Lung microvascular endothelial cell (primary cell): ENCODE measurements at places on chromosomes 6 and 20. TPM values are rescaled to one million over a fixed set of nuclear protein-coding genes. Genes with fewer than 3 reads are reported as not detected.

ARID1B gene
- 22.7 and 33.1 TPM in 2 replicates for total RNA-seq

TCP11 gene
- not detected in 2 replicates for total RNA-seq

CRISP3 gene
- not detected in 2 replicates for total RNA-seq

SH3BGRL2 gene
- 47.7 and 123 TPM in 2 replicates for total RNA-seq

RCAN2 gene
- total RNA-seq: under 0.01 TPM in 1 of 2 replicates, not detected in the other

PSMB9 gene
- 20.5 and 24.8 TPM in 2 replicates for total RNA-seq

TINAG gene
- not detected in 2 replicates for total RNA-seq

NFATC2 gene
- 2.4 and 4.8 TPM in 2 replicates for total RNA-seq

FAM83D gene
- total RNA-seq: 24.2 TPM in 2 replicates

DNA sequence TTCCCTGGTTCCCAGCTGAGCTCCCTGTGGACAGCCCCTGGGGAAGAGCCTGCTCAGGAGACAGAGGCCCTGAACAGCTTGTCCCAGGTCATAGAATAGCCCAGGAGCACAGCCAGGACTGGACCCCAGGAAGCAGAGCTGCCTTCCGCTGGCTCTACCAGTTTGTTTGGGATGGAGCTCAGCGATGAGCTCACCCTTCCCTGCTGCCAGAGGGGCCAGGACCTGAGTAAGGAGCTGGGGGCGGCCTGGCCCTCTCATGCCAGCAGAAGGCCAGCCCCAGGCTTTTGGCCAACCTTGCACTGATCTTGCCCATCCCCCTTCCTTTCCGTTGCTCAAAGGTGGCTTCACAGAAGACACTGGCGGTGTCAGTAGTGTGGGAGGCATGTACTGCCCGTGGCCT is 17.5 kb downstream of the MMP24OS start:
- DNase-seq: no peak

GRCh38 chr6:86856379-86856778 is 80.9 kb upstream of the HTR1E start:
- DNase-seq: no peak

DNA sequence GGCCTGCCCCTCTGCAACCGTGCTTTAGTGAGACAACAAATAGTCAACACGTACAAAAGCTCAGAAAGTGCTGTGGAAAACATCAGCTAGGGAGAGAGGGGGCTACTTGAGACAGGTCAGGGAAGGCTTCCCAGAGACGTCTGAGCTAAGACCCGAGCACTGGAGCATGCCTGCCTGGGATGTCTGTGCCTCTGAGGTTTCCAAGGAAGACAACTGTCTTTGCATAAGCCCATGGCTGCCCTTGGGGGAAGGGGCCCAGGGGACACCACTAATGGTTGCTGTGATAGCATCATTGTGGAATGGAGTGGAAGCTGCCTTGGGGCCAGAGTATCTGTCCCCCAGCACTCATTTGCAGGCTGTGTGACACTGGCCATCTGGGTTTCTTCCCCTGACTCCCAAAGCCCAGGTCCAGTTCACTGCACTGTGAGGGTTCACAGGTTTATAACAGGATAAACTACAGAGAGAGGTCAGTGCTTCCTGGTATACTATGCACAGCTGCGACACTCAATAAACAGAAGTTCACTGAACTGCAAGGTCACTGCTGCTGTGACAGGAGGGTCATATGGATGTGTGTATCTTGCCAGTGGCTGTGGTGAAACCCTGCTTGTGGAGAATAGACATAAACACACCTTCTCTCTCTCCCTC is 1.5 kb upstream of the ARFGEF2 start:
- DNase-seq: no peak

DNA sequence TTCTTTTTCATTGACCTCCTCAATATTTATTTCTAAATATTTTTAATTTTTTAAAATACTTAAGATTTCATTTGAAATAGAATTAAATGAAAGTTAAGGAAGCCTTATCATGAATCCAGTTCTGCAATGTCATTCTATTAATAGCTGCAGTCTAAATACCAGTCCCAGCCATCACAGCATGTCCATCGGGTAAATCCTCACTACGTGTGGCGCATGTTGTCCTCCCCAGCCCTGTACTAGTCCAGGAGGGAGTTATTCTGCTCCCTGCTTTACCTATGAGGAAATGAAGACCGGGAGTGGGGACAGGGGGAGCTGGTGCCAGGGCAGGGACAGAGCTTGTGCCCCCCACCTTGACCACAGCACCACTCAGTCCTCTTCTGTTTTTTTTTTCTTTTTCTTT is 125.1 kb upstream of the QKI start:
- no peak for DNase-seq

- DNase-seq: peak; percentile 65
Observed at GRCh38 chr6:56380476-56380875, 133.1 kb upstream of the COL21A1 start.

- DNase-seq: no peak
Observed at GRCh38 chr6:38221251-38221650, 401.7 kb downstream of the ZFAND3 start.

DNA sequence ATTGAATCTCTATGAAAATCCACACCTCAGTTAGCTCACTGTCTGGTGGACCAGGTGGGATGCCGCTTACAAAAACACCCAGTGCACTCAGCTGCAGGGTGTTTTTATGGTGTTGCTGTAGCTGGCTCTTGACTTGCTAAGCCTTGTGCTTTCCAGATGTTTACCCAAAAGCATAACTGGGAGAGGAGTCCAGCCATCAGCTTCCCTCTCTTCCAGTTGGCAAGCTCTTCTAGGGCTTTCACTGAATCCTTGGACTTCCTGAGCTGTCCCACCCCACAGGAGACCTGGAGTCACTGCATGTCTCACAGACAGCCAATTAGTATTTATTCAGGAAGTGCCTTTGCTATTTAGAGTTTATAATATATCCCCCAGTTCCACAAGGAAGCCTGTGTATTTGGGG is 210.9 kb downstream of the FNDC1 start:
- no peak for DNase-seq

DNA sequence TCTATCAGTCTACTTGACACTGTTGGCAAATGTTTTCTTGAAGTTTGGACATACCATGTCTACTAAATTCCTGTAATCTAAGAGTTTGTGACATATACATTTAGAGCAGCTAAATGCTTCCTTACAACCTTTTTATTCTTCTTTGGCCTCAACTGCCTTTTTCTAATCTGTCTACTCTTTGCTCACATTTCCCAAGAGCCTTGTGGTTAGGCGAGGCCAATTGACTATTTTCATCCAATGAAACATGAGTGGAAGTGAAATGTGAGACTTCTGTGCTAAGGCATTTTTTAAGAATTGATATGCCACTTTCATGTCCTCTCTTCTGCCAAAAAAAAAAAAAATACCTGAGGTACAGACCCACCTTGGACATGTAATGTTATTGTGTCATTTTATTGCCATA is 158.2 kb upstream of the MCHR2 start:
- DNase-seq: no peak

- no peak for DNase-seq
Observed at GRCh38 chr6:118859517-118860064, 34.4 kb upstream of the ASF1A start.

DNA sequence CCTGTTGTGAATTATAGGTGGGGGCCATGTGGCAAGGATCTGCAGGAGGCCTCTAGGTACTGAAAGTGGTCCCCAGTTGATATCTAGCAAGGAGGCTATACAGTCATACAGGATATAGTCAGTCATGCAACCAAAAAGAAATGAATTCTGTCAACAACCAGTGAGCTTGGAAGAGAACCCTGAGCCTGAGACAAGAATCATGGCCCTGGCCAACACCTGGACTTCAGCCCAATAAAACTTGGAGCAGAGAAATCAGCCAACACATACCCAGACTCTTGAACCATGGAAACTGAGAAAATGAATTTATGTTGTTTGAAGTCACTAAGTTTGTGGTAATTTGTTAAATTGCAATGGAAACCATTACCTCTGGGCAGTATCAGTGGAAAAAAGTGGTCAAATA is 370.2 kb downstream of the KIF16B start:
- DNase-seq: no peak

- no peak for DNase-seq
Observed at GRCh38 chr20:35636095-35636494, 20.5 kb downstream of the SPAG4 start.

DNA sequence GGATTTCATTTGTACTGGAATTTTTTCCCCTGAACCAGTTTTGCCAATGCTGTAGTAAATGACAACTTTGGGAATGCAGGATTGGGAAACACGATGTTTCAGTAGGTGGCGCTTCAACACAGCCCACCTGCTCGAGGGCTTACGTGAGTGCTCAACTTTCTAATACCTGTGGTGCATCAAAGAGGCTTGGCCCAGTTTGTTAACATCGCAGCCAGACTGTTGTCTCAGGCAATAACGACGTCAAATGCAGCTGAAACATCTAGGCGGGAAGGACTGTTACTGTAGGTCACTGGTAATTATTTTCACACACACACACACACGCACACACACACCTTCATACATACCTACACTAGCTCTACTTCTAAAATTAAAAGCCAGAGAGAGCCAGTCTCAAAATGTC is 815.5 kb upstream of the SLC35B3 start:
- DNase-seq: peak; percentile 76

GRCh38 chr6:10099529-10100140 is 315.2 kb downstream of the TFAP2A start:
- no peak for DNase-seq

DNA sequence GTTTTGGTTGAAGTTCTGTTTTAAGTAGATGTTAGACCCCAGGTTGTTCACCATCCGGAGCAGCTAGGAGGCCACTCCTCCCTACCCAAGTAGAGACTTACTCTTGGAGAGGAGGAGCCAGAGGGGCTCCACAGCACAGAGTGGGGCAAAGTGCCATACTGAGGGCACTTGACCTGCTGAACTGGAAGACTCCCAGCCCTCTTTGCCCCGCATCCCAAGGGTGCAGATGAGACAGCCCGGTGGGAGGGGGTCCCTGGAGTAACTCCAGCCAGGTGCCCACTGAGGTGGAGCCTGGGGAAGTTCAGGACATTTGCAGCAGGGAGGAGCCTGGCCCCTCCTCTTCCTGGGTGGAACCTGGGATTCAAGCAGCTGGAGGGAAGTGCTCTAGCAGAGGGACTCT is 102.1 kb upstream of the GPR6 start:
- DNase-seq: no peak

DNA sequence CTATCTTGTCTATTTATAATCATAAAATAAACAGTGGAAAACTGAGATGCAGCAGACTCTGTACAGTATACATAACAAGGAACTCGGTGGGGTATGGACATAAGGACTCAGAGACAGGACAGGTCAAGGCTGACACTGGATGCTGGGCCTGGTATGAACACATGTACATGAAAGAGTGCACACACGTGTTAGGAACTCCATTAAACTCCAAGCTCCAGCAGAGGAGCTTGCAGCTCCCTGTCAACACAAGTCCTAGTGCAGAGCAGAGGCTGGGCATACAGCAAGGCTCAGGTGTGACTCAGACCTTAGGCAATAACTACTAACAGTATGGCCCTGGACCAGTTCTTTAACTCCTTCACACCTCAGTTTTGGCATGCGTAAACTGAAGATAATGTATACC is 17.1 kb downstream of the NAPB start:
- no peak for DNase-seq

DNA sequence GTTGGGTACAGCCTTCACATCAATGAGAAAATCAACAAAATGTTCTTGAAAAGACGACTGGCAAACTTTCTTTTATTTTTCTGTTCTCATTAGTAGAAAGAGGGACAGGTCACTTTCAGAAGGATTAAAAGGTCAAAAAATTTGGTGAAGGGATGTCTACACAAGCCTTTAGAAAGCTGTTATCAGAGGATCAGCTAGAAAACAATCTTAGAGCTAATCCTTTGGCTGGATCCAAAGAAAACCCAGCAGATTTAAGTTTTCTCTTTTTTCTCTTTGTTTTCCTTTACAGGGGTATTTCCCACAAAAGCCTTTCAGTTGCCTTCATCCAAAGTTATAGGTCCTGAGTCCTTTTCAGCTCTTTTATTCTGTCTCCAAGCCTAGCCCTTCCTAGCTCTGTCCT is 57.3 kb upstream of the EDN1 start:
- no peak for DNase-seq

- DNase-seq: peak; percentile 63
Observed at GRCh38 chr6:7243179-7243981, 69.6 kb downstream of the SSR1 start.

DNA sequence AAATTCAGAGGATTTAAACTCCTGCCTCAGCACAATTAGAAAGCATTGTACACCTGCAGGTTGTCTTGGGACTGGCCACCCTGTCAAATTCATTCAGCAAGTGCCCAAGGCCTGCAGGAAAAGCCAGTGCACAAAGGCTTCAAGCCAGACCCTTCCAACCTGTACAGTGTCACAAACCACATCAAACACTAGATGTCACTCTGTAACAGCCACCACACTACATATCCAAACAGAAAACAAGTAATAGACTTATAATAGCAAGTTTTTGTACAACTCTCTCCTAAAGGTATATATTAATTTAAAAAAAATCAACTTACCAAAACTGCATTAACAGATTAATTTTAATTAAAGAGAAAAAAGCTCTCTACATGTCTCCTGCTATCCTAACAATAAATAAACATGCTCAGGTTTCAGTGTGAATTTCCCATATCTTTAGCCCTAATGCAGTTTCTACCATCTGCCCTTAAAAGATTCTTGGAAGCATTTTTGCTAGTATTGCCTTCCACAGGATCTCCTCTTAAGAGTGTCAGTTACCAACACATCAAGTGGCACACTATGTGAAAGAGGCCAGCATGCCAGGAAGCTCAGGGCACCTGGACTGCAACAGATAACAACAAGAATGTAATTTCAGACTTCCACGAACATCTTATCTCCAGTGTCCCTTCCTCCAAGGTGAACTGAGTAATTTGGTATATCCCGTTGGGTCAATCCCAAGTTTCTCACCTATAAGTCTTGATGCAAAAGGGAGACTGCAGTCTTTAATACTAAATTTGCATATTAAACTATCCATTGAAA is 47.5 kb downstream of the RALGAPA2 start:
- DNase-seq: peak; percentile 85

- DNase-seq: no peak
Observed at GRCh38 chr20:24627291-24627690, 157.9 kb downstream of the SYNDIG1 start.

DNA sequence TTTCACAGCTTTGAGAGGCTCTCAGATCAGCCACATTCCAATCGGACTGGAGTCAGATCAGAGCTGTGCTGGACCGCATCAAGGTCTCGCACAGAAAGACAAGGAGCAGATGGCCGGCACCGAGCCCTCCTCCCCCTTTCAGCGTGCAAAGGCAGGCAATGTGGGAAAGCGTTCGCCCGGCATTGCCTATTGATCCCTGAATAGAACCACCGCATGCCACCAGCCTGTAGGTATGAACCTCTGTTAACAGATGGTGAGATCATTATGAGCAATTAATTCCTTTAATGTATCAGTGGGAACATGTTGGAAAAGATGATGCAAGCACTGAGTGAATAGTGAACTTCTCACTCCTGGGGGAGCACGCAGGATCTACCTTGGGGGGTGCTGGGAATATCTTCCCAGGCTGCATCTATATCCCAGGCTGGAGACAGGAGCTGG is 117.5 kb upstream of the ID4 start:
- no peak for DNase-seq

DNA sequence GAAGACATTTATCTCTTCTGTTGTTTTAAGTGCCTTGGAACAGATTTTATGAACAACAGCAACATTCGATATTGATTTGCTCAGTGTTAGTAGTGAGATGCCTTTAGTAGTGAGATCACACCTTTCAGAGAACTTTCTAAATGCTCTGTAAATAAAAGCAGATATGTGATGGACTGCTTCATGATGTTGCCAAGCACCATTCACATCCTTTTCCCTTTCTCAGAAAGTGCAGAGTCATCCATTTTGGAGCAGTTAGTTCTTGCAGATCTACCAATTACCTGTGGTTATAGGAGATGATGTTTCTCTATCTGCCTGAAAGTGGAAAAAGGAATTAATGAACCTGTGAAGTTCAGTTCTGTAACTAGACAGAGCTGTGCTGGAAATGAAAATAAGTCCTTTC is 27.0 kb downstream of the CBFA2T2 start:
- DNase-seq: peak; percentile 37

GRCh38 chr6:64428186-64428585 is 792.6 kb downstream of the PHF3 start:
- DNase-seq: no peak
